Left hindlimb (tissue), 1 donor: ENCODE measurements at places on chromosomes 1 and 21.

DNA sequence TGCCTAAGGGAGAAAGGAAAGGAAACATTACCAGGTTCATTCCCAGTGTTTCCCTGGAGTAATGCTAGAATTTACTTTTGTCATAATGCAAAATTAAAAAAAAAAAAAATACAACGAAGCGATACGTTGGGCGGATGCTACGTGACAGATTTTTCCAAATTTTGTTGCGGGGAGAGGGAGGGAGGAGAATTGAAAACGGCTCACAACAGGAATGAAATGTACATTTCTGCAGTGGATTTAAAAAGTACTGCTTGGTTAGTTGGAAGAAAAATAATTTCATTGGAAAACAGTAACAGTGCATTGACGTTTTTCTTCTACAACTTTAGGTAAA is 157.5 kb downstream of the RUNX1 start:
- DNase-seq: no peak

DNA sequence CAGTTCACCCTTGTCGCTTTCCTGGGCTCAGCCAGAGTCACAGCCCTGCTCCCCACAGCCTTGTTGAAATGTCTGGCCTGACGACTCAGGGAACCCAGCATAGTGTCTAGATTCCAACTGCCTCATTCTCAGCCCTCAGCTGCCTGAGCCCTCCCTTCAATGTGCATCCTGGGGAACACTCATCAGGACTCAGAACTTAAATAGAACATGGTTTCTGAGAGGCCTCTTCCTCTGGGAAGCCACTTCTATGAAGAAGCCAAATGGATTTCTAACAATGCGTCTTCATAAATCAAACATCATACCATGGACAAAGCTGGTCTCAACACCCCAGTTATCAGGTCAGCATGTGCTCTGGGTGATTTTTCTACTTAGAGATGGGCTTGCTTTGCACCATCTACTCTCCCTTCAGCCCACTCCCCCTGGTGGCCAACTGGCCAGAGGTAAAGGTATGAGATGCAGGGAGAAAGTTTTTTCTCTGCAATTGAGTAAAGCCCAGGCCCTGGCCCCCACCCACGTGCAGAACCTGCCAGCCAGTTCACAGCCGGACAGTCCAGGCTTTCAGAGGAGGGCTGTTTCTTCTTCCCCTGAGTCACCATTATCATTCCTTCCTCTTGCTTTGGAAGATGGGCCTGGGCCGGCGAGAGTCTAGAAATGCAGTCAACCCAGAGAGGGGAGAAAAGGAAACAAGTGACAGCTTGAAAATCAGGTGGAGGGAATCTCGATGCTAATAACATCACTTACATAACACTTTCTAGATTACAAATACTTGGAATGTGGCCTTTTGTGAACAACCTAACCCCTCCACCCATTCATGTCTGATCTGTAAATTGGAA is 32.1 kb downstream of the CD244 start:
- DNase-seq: no peak

GRCh38 chr1:154467434-154468102 is 34.5 kb upstream of the TDRD10 start:
- DNase-seq: no peak

DNA sequence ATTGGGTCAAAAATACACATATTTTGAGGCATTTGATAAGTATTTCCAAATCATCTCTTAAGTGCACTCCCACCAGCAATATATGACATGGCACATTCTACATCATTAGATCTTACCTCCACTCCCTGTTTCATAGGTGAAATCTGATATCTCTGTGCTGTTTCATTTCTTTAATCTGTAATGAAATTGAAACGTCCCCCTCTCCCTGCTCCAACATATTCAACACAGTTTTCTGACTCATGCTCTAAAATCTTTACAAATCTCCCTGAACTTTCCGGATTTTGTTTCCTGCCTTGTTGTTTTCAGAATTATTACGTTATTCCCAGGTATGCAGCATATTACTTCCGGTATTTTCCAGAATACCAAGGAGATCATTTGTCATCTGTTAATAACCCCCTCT is 66.1 kb upstream of the AKT3 start:
- DNase-seq: no peak

DNA sequence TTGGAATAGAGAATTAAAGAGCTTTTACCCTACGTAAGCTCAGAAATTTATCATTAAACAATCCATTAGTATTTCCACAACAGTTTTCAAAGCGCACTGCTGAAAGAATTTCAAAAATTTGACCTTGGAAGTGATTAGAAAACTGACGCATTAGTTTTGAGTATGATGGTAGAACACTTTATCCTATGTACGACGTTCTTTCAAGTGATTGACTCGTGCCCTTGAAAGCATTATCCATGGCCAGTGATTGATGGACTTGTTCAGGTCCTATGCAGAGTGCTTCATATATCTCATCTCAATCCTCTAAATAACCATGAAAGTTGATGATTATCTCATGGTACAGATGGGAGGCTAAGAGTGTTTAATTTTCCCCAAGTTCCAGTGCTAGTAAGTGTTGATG is 697.2 kb downstream of the USP25 start:
- DNase-seq: no peak

DNA sequence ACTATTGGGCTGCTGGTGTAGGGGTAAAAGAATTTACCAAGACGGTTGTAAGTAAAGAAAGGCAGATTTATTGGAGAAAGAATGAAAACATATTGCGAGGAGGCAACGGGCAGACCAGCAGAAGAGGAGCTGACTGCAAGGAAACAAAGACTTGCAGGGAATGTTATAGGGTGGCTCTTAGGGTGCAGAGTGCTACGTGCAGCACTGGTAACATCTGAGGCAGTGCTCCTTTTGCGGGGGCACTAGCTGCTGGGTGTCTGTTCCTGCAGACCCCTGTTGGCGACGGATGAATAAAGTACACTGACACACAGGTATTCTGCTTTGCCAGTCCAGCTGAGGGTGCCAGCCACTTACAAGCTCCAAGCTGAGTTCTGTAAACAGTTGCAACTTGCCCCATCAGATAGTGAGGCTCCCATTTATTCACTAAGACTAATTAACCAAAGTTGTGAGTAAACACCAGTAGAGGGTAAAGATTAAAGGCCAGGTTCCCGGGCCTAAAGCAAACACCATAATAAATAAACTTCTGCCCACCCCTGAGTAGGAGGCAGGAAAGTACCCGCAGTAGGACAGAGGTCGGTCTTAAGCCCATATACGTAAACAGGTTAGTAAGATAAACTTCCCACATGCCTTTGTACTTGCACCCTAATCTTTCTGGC is 140.2 kb upstream of the KCNK1 start:
- no peak for DNase-seq

DNA sequence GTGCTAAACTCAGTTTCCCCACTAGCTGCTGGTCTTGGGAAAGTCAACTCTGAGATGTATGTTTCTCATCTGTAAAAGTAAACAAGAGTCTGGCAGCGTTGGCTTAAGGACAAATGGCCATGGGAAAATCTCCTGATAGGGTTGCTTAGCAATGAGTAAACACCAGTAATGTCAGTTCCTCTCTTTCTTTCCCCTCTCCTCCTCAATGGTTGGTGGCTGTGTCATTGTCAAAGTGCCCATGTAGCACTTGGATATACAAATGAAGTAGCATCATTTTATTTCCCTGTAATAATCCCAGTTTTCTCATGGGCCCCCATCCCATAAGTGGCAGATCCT is 2.2 kb upstream of the FYB2 start:
- DNase-seq: no peak

DNA sequence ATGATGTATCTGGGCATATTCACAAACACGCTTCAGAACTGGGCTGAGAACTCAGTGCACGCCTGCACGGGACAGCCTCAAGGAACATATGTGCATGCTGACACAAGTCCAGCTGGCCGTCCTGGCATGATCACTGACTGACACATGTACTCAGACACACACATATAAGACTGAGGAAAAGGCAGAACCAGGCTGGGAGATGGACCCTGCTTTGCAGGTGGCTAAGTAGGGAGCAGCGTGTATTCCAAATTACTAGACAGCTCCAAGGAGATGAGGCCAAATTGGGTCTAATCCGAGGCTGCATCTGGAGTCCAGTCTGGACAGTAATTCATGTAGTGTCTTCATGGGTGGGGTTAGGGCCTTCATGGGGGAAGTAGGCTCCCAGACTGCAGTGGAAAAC is 41.4 kb upstream of the GJB5 start:
- DNase-seq: peak; percentile 33

GRCh38 chr1:156897078-156897825 is 3.7 kb downstream of the PEAR1 start:
- DNase-seq: peak; percentile 18

GRCh38 chr1:54310439-54311328 is 95.5 kb downstream of the SSBP3 start:
- peak; percentile 62 for DNase-seq

- DNase-seq: no peak
Measured at GRCh38 chr1:151716771-151717631, at the start of gene CELF3. CELF3 (minus strand) TSS chr1:151716803; CDS start chr1:151716020, 783 bp downstream.

DNA sequence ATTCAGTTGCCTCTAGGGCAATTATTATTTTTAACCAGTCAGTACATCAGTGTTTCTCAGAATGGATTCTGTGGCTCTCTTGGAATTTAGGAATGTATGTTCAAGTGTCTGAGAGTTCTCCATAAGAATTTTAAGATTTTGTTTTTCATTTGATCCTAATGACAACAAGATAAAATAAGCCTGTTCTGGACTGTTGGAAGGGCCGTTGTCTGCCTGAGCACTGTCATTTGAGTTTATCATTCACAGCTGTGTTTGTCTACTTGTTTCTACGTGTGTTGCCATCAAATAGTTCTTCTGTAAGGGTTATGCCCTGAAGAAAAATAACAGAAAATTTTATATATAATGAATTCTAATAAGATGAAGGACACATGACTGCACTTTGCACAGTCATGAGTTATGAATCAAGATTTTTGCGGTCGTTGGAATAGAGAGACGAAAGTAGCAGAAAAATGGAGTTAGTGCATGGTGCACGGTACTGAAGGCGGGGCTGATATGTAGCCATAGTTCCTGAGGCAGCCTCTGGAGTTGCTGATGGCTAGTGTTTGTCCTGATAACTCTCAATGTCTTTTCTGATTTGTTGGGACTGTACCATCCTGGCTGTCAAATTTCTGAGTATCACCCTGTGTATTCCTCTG is 92.5 kb downstream of the NOS1AP start:
- DNase-seq: no peak

GRCh38 chr1:197985351-197985750 is 68.2 kb downstream of the LHX9 start:
- no peak for DNase-seq

DNA sequence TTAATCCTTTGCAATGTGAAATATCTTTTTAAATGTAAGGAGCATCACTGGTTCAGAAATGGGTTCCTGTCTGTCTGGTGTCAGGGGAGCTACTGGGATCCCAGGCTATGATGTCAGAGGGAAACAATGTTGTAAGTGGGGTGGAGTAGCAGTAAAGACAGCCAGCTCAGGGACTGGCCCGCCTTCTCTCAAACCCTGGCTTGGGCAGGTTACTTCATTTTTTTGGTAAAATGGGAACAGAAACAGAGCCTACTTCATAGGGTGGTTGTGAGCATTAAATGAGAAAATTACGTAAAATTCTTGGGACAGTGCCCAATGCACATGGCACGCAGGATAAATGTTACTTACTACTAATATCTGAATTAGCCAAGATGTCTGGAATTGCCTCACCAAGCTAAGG is 30.7 kb upstream of the IL20 start:
- DNase-seq: no peak

GRCh38 chr21:28783641-28784185 is 209.0 kb downstream of the LTN1 start:
- no peak for DNase-seq

- no peak for DNase-seq
Measured at GRCh38 chr1:1966071-1966740, 37.4 kb downstream of the CFAP74 start.

GRCh38 chr1:163401211-163401610 is 79.5 kb downstream of the NUF2 start:
- DNase-seq: no peak

DNA sequence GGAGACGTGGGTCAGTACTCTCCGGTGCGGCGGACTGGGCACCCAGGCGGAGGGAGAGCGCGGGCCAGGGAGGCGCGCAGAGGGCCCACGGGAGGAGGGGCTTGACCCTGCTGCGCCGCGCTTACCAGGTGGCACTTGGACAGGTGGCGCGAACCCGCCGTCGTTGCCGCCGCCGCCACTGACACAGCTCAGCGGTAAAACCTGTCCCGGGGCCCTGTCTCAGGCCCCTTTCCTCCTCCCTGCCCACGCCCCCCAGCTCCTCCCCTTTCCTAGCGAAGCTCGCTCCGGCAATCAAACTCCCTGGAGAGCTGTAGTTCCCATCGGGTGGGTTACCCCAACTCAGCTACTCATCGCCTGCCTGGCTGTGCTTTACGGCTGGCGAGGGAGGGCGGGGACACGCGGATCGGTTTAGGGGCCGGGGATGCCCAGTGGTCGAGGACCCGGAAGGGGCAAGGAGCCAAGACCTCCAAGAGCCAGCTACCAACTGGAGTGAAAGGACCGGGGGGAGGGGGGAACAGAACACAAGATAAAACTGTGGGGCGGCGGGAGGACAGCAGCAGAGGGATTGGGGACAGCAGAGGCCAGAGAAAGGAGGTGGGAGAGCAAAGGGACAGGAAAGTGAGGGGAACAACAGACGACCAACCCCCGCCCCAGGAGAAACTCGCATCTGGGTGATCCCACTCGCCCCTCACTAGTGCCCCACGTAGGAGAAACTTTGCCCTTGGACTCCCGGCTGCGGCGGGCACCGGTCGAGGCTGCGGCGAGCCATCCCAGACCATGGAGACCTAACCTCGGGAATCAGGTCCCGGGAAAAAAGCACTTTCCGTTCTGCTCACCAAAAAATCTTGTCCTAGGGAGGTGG is 2.9 kb downstream of the GFI1 start:
- DNase-seq: peak; percentile 34

GRCh38 chr1:38360807-38361206 is 314.2 kb upstream of the POU3F1 start:
- DNase-seq: no peak

GRCh38 chr1:171834821-171835220 is 6.5 kb upstream of the DNM3 start:
- DNase-seq: no peak

GRCh38 chr1:10897321-10897980 is 101.0 kb upstream of the CASZ1 start:
- DNase-seq: no peak

GRCh38 chr21:17514124-17514845 is 1.4 kb downstream of the CXADR start:
- no peak for DNase-seq

- no peak for DNase-seq
Measured at GRCh38 chr1:166086113-166086883, 80.5 kb downstream of the FAM78B start.

DNA sequence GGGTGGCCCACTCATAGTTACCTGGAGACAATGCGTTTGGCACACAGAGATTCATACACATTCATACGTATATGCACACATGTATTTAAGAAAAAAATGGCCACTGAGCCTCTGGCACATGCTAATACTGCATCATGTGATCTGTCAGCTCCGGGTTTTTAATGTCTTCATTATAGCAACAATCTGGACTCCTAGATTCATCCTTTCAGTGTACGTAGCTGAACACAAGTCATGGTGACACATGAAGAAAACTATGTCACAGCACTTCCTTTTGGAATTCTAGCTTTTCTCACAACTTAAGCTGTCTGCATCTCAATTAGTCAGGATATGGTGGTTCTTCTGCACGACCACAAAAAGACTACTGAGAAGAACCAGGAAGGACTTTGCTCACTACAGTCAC is 24.7 kb downstream of the HSF2BP start:
- DNase-seq: no peak

GRCh38 chr1:26921540-26922430 is at the start of gene NUDC:
NUDC (plus strand) TSS chr1:26921743; CDS start chr1:26921849, 106 bp downstream.
- peak; percentile 97 for DNase-seq

GRCh38 chr1:115343200-115343737 is 5.2 kb upstream of the NGF start:
- no peak for DNase-seq

- DNase-seq: no peak
Measured at GRCh38 chr1:170027760-170028159, 46.7 kb downstream of the KIFAP3 start.

GRCh38 chr1:226712742-226713419 is 26.2 kb downstream of the ITPKB start:
- no peak for DNase-seq
